ENCODE measurements at places on chromosomes 12 and 14. TPM values are rescaled to one million over a fixed set of nuclear protein-coding genes. Genes with fewer than 3 reads are reported as not detected.
A peak's percentile ranks its signal among the peaks of the same experiment; 100 is the strongest.

The MGP gene
- total RNA-seq = not detected

The SCN8A gene
- total RNA-seq = 3.9 TPM

The SMCO2 gene
- not detected for total RNA-seq

DNA sequence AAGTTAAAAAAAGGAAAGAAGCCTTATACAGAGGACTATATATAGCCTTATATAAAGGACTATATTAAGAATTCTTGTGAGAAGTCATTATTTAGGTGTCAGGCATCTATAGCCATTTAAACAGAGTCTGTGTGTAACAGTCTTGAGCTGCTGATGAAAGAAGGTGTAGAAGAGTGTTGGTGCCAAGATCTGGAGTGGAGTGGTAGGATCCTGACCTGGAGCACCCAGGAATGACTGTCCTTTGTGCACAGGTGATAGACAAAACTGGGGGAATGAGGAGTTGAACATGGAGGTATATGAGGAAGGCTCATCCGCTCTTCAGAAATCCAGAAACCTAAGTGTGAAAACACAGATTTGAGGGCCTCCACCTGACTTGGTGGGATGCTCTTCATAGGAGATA, 747.3 kb downstream of the NRXN3 start:
- no peak for DNase-seq

DNA sequence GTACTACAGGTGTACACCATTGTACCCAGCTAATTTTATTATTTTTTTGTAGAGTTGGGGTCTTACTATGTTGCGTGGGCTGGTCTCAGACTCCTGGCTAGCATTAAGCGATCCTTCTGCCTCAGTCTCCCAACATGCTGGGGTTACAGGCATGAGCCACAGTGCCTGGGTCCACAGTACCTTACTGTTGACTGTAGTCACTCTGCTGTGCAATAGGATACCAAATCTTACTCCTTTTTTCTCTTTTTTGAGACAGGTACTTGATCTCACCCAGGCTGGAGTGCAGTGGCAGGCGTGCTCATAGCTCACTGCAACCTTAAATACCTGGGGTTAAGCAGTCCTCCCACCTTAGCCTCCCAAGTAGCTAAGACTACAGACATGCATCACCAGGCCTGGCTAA, 25.6 kb downstream of the PSMA6 start:
- no peak for DNase-seq

- DNase-seq = no peak
Measured at GRCh38 chr12:41407232-41407799, 219.2 kb downstream of the PDZRN4 start.

GRCh38 chr14:102525219-102525928, 15.8 kb upstream of the ANKRD9 start:
- DNase-seq = no peak

DNA sequence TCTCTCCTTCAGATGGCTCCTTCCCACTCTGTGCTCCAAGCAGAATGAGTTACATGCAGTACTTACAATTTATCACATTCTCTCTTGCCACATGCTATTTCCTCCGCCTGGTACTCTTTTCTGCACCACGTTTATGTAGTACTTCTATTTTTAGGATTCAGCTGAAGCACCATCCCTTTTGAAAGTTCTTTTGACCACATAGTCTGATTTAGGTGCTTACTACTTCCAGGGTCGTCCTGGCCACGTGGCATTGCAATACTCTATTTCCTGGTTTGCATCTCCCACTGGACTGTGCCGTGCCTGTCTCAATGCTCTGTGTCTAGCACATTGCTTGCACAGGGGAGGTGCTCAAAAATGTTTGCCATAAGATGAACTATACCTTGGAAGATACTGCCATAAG, 16.3 kb upstream of the TBC1D30 start:
- DNase-seq = peak; percentile 27

DNA sequence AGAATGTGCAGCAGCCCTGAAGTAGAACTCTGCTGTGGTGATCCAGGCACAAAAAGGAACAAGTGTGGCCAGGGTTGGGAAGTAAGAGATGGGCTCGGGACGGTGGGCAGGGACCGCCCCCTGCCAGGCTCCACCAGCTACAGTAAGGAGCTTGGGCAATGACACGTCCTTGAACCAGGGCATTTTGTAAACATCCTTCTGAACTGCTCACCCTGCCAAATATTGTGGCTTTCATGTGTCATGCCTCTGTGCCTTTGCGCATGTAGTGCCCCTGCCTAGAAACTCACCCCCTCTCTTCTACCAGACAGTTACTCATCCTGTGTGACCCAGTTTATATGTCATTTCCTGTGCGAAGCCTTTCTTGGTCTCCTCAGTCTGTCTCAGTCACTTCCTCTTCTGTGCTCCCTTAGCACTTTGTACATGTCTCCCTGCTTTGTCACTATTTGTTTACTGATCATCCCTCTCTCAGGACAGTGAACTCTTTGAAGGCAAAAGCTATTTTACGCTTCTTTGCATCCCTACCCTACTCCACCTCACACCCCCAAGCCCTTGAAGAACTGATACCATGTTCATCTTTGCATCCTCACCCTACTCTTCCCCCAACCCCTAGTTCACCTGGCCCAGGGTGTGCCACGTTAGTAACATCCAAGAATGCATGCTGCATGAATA, 108.9 kb upstream of the PLEKHG7 start:
- no peak for DNase-seq

GRCh38 chr12:47107446-47107845, 27.7 kb upstream of the AMIGO2 start:
- no peak for DNase-seq

- no peak for DNase-seq
Measured at GRCh38 chr12:105659355-105660075, 329.0 kb downstream of the C12orf75 start.

DNA sequence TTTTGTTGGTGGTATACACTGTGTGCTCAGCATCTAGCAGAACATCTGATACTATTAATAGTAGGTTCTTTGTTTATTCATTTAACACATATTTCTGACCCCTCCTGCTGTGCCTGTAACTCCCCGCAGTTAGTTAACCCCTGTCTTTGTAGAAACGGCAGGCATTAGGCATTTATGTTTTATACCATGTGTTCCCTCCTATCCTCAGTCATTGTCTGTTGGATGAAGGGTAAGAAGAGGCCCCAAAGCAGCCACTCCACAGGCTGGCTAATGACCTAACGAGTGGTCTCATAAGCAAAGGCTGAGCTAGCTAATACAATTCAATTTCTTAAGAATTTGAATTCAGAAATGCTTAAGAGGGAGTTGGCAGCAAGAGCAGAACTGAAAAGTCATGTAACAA, 170.8 kb downstream of the TMX1 start:
- DNase-seq = no peak

- no peak for DNase-seq
Measured at GRCh38 chr14:75310295-75311111, 31.9 kb downstream of the FOS start.

All from cardiac muscle cell (in vitro differentiated cells and primary cell).